ENCODE measurements at places on chromosomes 1 and 21.

- no peak for DNase-seq
These were observed 12.1 kb upstream of the DEGS1 start for GRCh38 chr1:224170748-224171478.

- DNase-seq: no peak
These were observed 91.5 kb downstream of the SPATA46 start for GRCh38 chr1:162285149-162285561.

DNA sequence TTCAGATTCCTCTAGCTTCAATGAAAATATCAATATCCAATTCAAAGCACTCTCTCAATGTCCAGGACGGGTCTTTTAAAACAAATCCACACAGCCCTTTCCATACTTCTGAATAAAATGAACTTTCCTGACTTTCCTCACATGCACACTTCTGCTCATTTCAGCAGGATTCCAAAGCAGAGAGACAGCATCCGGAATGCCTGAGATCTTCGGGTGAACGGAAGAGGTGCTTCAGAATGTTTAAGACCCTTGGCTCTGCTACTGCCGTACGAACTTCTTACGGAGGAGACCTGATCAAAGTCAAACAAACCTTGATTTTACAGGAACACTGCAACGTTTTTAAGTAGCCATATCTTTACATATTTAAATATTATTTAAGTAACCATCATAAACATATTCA, 245.7 kb downstream of the PTBP2 start:
- DNase-seq: no peak

DNA sequence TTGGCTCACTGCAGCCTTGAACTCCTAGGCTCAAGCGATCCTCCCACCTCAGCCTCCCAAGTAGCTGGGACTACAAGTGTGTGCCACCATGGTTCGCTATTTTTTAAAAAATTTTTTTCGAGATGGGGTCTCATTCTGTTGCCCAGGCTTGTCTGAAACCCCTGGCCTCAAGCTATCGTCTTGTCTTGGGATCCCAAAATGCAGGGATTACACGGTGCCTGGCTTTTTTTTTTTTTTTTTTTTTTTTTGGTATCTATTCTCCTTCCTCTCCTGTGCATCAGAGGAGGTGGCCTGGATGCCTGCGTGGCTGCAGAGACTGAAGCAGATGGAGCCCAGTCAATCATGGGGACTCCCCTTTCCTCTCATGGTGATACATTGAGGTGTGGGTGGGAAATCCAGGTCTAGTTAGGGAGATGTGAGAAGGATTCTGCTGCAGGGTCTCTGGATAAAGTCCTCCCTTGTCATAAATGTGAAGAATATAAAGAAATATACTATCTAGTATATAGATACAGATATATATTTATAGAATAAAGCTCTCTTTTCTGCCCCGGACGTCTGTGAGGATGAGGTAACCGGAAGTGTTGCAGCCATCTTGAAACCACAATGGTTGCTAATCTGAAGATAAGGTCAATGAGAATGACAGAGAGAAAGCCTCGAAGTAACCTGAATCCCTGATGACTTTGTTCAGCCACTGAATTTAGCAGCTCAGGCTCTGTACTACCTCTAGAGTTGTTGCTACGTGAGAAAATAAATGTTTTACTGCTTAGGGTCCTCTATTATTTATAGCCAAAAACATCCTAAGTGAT, 19.5 kb upstream of the RGSL1 start:
- peak; percentile 50 for DNase-seq

GRCh38 chr1:156247460-156248322, at the start of gene PAQR6:
TSS of gene PAQR6 (minus strand) at chr1:156248056. CDS start at chr1:156246731, 1,325 bp downstream.
- DNase-seq: no peak

- DNase-seq: no peak
These were observed 81.6 kb downstream of the CD58 start for GRCh38 chr1:116489231-116489697.

Measured in GM12878 (cell line).